ENCODE measurements at places on chromosomes 5 and 9.

GRCh38 chr9:104743376-104743985, 4.0 kb upstream of the NIPSNAP3A start:
- peak; percentile 78 for DNase-seq

DNA sequence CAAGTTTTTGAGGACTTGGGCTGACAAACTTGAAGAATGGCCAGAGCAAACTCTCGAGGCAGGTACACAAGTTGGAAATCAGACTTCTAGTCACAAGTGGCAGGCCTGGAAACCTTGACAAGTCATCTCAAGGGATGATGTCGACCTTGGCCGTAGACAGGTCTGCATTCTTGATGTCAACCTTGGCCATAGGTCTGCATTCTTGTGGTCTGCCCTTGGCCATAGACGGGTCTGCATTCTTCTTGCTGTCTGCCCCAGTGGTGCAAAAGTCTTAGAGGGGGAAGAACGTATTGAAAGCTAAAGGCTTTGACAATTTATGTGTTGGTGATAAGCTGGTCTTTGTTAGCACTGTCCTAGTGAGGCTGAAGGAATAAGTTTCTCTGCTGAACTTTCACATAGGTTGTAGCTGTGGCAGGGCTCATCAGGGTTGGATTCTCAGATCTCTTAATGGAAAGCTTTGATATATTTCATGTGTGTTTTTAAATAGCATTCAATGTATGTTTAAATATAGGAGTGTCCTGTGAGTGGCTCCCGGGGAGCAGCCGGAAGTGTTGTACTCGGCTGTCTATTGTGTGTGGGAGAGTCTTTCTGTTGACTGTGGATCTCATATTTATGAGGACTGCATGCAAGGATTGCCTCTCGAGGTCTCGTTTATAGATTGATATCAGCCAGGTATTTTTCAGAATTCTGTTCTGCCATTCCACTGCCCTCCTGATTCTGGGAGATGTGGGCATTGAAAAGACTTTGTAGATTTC, 27.0 kb downstream of the SUB1 start:
- DNase-seq = no peak

- no peak for DNase-seq
Observed at GRCh38 chr5:75948438-75948837, 134.7 kb upstream of the SV2C start.

- no peak for DNase-seq
Observed at GRCh38 chr9:81847181-81847915, 80.9 kb upstream of the SPATA31D4 start.

GRCh38 chr9:4022435-4023067, 277.3 kb downstream of the GLIS3 start:
- DNase-seq = no peak

- DNase-seq = no peak
Observed at GRCh38 chr5:148988328-148988727, 74.5 kb downstream of the SH3TC2 start.

All from NCI-H524 (cell line).